ENCODE measurements at places on chromosomes 4 and X. TPM values are rescaled to one million over a fixed set of nuclear protein-coding genes. Genes with fewer than 3 reads are reported as not detected.
A peak's percentile ranks its signal among the peaks of the same experiment; 100 is the strongest.

The HMGB3 gene
- 0.99 TPM for polyA plus RNA-seq

The ETDA gene
- not detected for polyA plus RNA-seq

GRCh38 chr4:48139691-48140090 lies 5.6 kb upstream of the TXK start:
- H3K36me3 ChIP-seq = peaks cover 4% of the 10 kb centered on the region
- DNase-seq = no peak
- H3K27me3 ChIP-seq = no peaks in the 10 kb centered on the region
- H3K27ac ChIP-seq = peak overlapping the region; percentile 0
- H3K4me1 ChIP-seq = peaks cover 31% of the 10 kb centered on the region

GRCh38 chrX:148984238-148984637 lies 483.8 kb downstream of the AFF2 start:
- no peak for DNase-seq
- H3K27ac ChIP-seq = no peak overlapping the region
- no peak overlapping the region for H3K4me3 ChIP-seq
- no peaks in the 10 kb centered on the region for H3K36me3 ChIP-seq

DNA sequence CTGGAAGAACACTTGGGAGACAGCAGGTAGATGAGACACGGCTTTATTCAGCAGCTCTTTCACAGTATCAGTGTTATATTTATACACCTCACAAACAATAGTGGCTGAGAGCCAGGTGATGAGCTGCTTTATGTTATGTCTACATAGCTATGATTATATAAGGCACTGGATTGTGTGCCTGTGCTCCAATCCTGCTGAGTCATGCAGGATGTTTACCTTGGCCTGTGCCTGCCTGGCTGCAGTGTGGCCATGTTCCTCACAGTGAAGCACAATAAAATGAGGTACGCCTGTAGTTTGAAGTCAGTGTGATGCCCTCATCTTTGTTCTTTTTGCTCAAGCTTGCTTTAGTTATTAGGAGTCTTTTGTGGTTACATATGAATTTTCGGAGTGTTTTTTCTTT lies 31.3 kb downstream of the CXCL13 start:
- H3K36me3 ChIP-seq = peaks cover 7% of the 10 kb centered on the region
- no peak overlapping the region for H3K27ac ChIP-seq
- H3K4me1 ChIP-seq = no peaks in the 10 kb centered on the region
- H3K4me3 ChIP-seq = no peak overlapping the region

The SAP30 gene
- 5.2 TPM for polyA plus RNA-seq

The RADX gene
- 3.8 TPM for polyA plus RNA-seq

The STAG2 gene
- polyA plus RNA-seq = 72.9 TPM

- no peaks in the 10 kb centered on the region for H3K4me1 ChIP-seq
- H3K27ac ChIP-seq = no peak overlapping the region
Measured at GRCh38 chr4:37447886-37448285, 203.3 kb downstream of the NWD2 start.

DNA sequence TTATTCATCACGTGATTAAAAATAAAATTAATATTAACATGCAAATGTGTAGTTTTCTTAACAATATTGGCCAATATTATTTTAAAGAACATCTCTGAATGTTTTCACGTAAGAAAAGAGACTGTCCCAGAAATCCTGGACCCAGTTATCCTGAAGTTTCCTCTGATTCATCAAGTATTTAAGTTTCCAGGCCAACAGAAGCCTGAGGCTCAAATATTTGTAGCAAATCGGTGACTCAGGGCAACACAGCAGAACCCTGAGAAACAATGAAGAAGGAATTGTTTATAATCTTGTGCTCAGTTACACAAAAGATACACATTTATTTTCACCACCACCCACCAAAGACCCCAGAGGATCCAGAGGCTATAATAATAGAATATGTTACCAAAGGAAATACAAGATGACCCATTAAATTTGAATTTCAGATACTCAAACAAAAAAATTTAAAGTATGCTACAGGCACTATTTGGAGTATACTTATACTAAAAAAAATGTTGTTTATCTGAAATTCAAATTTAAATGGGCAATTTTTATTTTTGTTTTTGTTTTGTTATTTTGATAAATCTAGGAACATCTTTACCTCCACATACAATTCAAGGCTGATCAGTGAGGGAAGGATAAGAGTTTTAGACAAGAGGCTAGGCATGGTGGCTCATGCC lies 33.9 kb upstream of the SLC7A11 start:
- H3K4me3 ChIP-seq = no peak overlapping the region
- H3K27me3 ChIP-seq = peaks cover 4% of the 10 kb centered on the region
- H3K4me1 ChIP-seq = no peaks in the 10 kb centered on the region
- no peak for DNase-seq

The GAGE2A gene
- polyA plus RNA-seq = not detected

- no peak for DNase-seq
- H3K27ac ChIP-seq = no peak overlapping the region
- H3K4me1 ChIP-seq = no peaks in the 10 kb centered on the region
Measured at GRCh38 chr4:186666252-186666651, 57.4 kb downstream of the FAT1 start.

The ADH1A gene
- not detected for polyA plus RNA-seq

- H3K4me3 ChIP-seq = no peak overlapping the region
- H3K27me3 ChIP-seq = no peaks in the 10 kb centered on the region
- peaks cover 45% of the 10 kb centered on the region for H3K4me1 ChIP-seq
- H3K36me3 ChIP-seq = no peaks in the 10 kb centered on the region
Measured at GRCh38 chr4:152513078-152513477, 22.8 kb downstream of the FBXW7 start.

GRCh38 chr4:113837397-113837796 lies 75.9 kb upstream of the CAMK2D start:
- peaks cover 16% of the 10 kb centered on the region for H3K4me1 ChIP-seq
- no peak overlapping the region for H3K27ac ChIP-seq
- peaks cover 5% of the 10 kb centered on the region for H3K27me3 ChIP-seq
- H3K36me3 ChIP-seq = no peaks in the 10 kb centered on the region

The MAGEA11 gene
- polyA plus RNA-seq = not detected

The GYG2 gene
- not detected for polyA plus RNA-seq

The ALPK1 gene
- polyA plus RNA-seq = 4.8 TPM

- H3K27ac ChIP-seq = peak overlapping the region; percentile 67
- H3K4me1 ChIP-seq = peaks cover 34% of the 10 kb centered on the region
- no peak overlapping the region for H3K4me3 ChIP-seq
- no peaks in the 10 kb centered on the region for H3K27me3 ChIP-seq
- DNase-seq = no peak
Measured at GRCh38 chrX:41105005-41105404, 19.8 kb downstream of the USP9X start.

The ATP10D gene
- polyA plus RNA-seq = 41.0 TPM

GRCh38 chr4:147730333-147730732 lies 1.6 kb upstream of the ARHGAP10 start:
- DNase-seq = no peak
- no peak overlapping the region for H3K27ac ChIP-seq
- peaks cover 22% of the 10 kb centered on the region for H3K4me1 ChIP-seq
- no peaks in the 10 kb centered on the region for H3K36me3 ChIP-seq
- H3K27me3 ChIP-seq = peaks cover 29% of the 10 kb centered on the region

GRCh38 chr4:120704538-120704937 lies 218.0 kb downstream of the PRDM5 start:
- no peak for DNase-seq
- no peaks in the 10 kb centered on the region for H3K27me3 ChIP-seq
- no peaks in the 10 kb centered on the region for H3K4me1 ChIP-seq
- H3K27ac ChIP-seq = no peak overlapping the region
- H3K36me3 ChIP-seq = peaks cover 12% of the 10 kb centered on the region

The ALB gene
- not detected for polyA plus RNA-seq

GRCh38 chr4:2103843-2104547 lies 44.9 kb downstream of the NAT8L start:
- H3K27me3 ChIP-seq = peaks cover 19% of the 10 kb centered on the region
- no peaks in the 10 kb centered on the region for H3K4me1 ChIP-seq
- DNase-seq = no peak
- no peak overlapping the region for H3K27ac ChIP-seq

The ASB11 gene
- not detected for polyA plus RNA-seq

The MGAT4D gene
- polyA plus RNA-seq = not detected

Data from naive B cell (primary cell).